ENCODE measurements at places on chromosomes 12 and 14.

DNA sequence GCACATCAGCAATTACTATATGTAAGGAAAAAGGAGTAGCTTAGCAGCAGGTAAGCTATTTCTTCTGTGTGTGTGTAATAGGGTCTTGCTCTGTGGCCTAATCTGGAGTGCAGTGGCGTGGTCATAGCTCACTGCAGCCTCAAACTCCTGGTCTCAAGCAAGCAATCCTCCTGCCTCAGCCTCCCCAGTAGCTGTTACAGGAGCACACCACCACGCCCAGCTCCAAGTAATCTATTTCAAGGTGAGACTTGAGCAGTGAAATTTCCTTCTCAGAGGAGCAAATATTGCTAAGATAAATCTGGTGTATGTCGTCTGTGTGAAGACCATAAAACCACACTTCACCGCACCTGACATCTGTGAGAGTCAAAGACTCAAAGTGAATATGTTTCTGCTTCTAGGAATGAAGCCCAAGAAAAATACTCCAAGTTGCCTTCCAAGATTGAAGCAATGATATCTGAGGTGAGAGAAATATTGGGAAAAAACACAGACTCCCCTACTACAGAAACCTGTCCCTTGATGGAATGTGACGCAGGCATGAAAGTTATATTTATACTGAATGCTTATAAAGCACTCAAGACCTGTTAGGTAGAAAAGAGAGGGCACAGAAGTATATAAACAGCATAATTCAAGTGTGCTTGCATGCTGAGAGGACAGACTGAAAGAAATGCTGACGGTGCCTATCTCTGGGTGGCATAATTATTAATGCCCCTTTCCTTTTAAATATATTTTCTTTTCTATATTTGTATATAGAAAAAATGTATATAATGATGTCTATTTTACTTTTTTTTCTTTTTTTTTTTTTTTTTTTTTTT is 2.5 kb upstream of the SELPLG start:
- DNase-seq = no peak

DNA sequence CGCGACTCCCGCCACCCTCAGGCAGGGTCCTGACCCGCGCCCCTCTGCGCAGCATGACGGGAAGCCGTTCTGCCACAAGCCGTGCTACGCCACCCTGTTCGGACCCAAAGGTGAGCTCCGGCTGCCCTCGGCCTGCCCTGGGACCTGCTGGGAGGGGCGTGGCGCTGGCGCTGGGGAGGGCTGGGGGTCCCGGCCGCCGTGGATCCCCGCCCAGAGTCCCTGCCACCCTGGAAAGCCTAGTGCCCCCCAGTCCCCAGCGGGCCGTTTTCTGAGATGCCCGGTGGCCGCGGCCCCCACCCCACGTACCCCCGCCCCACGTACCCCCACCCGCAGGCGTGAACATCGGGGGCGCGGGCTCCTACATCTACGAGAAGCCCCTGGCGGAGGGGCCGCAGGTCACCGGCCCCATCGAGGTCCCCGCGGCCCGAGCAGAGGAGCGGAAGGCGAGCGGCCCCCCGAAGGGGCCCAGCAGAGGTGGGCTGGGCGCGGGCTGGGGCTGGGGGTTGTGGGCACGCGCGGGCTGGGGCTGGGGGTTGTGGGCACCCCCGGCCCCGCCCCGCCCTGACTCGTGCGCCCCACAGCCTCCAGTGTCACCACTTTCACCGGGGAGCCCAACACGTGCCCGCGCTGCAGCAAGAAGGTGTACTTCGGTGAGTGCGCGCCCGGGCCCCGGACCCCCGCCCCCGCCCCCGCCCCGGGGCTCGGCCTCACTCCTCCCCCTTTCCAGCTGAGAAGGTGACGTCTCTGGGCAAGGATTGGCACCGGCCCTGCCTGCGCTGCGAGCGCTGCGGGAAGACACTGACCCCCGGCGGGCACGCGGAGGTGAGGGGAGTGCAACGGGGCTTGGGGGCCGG is 4.0 kb downstream of the CRIP2 start:
- no peak for DNase-seq

DNA sequence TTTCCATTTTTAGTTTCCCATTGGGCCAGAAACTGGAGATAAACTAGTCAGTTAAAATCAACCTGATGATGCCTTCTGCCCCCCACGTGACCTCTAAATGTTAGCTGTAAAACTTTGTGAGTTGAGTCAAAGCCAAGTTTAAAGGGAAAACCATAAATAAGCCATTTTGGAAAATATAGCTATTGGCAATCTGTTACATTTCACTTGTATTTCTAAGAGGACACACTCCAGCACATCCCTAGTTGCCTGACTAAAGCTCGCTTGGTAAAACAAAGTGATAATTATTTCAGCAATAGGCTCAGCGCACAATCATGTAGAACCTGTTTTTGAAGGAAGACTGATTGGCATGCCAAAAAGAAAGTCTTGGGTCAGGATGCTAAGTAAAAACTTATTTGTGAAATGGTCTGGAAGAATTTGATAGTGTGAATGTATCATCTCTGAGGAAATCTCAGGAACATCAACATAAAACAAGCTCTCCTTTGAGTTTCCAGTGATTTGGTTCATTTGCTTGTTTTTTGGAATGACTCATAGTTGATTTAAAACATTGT is 49.2 kb upstream of the AEBP2 start:
- peak; percentile 76 for DNase-seq

DNA sequence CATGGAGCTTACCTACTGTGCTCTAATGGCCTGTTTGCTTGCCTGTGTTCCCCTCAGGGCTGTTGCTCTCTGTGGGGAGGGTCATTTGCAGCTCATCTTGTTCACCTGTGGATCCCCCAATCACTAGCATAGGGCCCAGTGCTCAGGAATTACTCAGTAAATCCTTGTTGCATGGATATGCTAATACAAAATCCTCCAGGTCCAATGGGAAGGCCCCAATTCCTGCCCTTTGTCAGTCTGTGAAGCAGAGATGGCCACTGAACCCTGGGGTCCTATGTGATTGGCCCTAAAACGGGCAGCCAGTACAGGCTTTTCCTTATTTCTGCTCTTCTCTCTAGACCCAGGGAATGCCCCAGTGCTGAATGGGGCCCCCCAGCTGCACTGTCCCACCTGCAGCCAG is 44.1 kb downstream of the FOS start:
- DNase-seq = no peak

DNA sequence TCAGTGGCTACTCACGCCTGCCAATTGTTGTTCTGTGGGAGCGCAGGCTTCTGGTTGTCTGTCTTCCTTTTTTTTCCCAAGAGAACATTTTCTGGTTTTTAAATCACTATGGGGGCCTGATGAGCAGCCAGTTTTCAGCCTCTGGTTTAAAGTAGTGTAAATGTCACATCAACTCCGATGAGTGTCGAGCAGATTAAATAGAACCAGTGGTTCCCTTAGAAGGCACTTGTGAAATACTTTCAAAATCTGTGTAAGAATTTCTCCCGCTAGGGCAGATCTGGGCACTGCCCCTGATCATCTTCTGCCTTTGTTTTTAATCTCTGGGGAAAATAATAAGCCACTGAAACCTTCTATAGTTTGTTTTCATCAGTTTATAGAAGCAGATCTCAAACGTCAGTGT is 130.4 kb downstream of the PRIMA1 start:
- DNase-seq = no peak

DNA sequence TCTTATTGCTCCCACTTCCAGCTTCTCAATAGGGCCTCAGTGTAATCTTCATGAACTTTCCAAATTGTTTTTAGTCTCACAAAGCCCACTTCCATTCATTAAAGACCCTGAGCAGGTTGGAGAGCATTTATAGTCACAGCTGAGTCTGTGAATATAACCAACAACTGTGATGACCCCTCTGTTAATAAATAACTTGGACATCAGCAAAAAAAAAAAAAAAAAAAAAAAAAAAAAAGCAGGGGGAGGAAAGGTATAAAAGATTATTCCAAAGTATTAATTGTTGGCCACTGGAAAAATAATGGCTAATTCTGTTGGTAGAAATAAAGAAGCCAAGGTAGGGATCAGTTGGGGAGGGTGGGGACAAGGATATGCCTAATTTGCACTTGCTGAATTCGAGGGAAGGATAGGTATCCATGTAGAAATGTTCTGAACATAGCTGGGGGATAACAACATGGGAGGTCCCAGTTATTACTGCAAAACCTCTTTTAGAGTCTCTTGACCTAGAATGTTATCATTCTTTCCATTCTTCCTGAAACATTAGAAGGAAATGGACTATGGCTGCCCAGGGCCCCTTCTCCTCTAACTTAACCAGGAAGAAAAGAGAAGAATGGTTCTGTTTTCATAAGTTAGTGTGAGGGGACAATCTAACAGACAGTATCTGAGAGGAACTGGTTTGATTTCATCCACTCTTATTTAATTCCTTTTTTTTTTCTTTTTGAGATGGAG is 56.5 kb downstream of the SAMD4A start:
- no peak for DNase-seq

Data from PC-9 (cell line).